ENCODE measurements at places on chromosomes 13 and 19.
A peak's percentile ranks its signal among the peaks of the same experiment; 100 is the strongest.

DNA sequence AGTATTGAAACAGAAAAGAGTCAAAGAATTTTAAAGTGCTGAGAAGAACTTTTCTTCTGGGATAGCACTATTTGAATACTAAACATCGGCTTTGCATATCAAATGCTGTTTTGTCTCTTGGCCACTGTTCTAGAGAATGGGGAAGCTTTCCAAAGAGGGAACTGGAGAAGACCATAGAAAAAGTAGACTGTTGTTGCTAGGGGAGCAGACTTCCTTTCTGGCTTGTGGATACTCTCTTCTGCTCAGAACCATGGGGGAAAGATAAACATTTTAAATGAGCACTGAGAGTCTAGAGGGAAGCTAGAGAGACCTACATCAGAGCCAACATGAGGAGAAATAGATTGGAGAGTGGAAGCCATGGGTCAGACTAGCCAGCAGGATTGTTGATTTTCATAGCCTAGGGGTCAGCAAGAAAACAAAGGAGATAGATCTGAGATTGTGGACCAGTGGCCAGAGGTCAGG, 315.7 kb downstream of the KCTD12 start:
- no peak for DNase-seq

- DNase-seq = peak; percentile 23
These were observed 21.2 kb upstream of the GTF3A start for GRCh38 chr13:27403203-27403678.

DNA sequence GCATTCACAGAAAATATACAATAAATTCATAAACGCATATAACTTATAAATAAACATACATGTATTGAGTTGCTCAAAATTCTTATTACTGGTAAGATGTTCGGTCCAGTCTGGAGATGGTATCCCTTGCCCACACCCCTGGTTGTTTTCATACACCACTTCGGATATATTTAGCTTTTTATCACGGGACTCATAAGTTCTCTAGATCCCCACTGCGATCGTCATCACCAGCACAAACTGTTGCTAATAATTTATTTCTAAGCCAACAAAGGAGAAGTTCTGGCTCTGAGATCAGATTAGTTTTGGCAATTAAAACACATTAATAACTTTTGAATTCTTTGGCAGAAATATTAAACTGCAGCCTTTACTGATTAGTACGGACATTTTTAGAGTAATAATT, 23.0 kb upstream of the SGCG start:
- DNase-seq = no peak

DNA sequence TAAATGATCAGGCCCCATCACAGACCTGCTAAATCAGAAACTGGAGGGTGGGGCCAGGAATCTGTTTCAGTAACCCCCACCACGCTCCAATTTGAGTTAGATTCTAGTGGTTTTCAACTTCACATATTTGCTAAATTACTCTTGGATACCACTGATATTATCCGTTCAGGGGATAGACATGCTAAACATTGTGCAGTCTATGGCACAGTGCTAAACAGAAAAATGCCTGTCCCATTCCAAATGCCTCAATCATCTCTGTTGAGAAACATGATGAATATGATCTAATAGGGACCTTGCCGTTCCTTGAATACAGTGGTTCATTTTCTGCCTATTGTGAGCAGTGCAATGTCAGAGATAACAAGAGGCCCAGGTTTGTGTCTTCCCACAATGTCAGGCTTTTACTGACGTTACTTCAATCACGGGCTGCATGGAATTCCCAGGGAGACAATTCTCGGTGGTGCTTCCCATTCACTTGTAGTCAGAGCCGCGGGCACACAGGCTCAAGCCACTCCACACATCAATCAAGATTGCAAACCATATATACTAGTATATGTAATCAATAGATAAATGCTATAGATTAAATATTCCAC, 52.7 kb downstream of the MYO16 start:
- DNase-seq = no peak

GRCh38 chr13:102838982-102839381, 6.8 kb upstream of the ERCC5 start:
- DNase-seq = no peak

GRCh38 chr13:98998831-98999638, 21.2 kb upstream of the DOCK9 start:
- DNase-seq = peak; percentile 68

DNA sequence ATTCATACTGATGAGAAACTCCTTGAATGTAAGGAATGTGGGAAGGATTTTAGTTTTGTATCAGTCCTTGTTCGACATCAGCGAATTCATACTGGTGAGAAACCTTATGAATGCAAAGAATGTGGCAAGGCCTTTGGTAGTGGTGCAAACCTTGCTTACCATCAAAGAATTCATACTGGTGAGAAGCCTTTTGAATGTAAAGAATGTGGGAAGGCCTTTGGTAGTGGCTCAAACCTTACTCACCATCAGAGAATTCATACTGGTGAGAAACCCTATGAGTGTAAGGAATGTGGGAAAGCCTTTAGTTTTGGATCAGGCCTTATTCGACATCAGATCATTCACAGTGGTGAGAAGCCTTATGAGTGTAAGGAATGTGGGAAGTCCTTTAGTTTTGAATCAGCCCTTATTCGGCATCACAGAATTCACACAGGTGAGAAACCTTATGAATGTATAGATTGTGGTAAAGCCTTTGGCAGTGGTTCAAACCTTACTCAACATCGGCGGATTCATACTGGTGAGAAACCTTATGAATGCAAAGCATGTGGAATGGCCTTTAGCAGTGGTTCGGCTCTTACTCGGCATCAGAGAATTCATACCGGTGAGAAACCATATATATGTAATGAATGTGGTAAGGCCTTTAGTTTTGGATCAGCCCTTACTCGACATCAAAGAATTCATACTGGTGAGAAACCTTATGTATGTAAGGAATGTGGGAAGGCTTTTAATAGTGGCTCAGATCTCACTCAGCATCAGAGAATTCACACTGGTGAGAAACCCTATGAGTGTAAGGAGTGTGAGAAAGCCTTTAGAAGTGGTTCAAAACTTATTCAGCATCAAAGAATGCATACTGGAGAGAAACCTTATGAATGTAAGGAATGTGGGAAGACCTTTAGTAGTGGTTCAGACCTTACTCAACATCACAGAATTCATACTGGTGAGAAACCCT, 26.6 kb downstream of the ZNF345 start:
- no peak for DNase-seq

GRCh38 chr19:28880735-28881401, 332.1 kb downstream of the UQCRFS1 start:
- no peak for DNase-seq

- peak; percentile 100 for DNase-seq
These were observed at the start of gene MZF1 for GRCh38 chr19:58572818-58573657. MZF1 (minus strand) TSS chr19:58573335; CDS start chr19:58571389, 1,946 bp downstream.

GRCh38 chr13:93039131-93039530, 187.5 kb upstream of the GPC6 start:
- no peak for DNase-seq

GRCh38 chr13:81393721-81394120, 1052.8 kb upstream of the SPRY2 start:
- DNase-seq = no peak

DNA sequence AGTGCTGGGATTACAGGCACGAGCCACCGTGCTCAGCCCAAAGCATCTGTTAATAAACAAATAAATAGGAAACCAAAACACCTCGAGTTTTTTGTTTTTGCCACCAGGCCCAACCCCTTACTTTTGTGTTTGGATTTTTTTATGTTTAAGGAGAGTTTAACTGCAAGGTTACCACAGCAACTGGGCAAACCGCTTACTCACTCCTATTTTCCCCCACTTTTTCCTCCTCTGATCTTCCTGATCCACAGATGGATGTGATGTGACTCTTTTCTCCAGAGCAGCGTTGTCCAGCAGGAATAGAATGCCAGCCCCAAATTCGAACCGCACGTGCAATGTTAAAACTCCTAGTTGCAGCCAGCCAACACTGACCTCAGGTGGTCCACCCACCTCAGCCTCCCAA, 2.1 kb upstream of the PNMA8B start:
- no peak for DNase-seq

GRCh38 chr13:72864142-72865011, 82.4 kb downstream of the PIBF1 start:
- DNase-seq = peak; percentile 63

DNA sequence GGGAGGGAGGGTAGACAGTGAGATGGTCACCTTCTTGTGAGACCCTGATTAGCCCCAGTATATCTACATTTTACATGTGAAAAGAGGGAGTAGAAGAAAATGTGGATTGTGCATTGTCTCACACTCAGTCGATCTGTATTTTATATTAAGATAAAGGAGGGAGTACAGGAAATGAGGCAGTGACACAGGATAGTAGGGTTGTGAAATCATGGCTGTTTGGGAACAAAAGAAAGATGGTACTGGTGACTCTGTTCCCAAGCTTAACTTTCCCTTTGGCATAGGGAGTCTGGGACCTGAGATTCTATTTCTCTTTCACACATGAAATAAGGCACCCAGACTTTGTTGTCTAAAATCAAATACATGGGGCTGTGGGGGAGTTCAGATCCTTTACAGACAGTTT, 194.7 kb downstream of the ABCC4 start:
- no peak for DNase-seq

- DNase-seq = no peak
These were observed 1115.4 kb downstream of the SLITRK1 start for GRCh38 chr13:82766732-82767321.

GRCh38 chr13:27822873-27823311, 30.6 kb downstream of the GSX1 start:
- DNase-seq = no peak

GRCh38 chr13:107028751-107029150, 460.8 kb upstream of the ARGLU1 start:
- no peak for DNase-seq

- DNase-seq = no peak
These were observed 13.7 kb downstream of the LILRA1 start for GRCh38 chr19:54606891-54607784.

DNA sequence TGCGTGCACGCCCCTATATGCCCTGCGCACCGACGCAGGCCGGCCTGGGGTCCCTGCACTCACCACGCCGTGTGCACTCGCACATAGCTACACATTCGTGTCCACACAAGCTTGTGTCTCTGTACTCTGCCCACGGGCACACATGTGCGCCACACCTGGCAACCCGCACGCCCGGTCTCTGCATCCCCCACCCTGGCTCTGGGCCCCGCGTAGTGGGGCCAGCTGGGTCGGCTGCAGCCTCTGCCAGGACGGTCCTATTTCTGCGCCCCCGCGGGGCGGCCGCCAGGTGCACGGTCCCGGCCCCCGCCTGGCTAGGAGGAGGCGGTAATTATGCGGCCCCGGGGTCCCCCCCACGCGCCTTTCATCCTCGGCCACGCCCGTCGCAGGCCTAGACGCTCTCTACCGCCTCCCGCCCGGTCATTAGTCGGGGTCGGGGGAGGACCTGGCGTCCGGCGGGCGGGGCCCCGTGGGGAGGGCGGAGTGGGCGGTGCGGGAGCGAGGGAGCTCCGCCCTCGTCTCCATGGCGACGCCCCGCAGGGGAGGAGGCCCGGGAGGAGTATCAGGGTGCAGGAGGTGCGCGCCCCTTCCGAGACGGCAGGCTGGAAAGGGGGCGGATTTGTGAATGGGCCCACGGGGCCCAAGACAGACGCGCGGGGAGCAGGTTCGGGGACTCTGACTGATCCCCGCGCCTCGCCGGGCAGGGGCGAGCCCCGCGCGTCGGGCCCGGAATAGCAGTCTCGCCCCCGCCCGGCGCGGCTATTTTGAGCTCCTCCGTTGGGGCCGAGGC, 2.8 kb upstream of the CIRBP start:
- peak; percentile 90 for DNase-seq

DNA sequence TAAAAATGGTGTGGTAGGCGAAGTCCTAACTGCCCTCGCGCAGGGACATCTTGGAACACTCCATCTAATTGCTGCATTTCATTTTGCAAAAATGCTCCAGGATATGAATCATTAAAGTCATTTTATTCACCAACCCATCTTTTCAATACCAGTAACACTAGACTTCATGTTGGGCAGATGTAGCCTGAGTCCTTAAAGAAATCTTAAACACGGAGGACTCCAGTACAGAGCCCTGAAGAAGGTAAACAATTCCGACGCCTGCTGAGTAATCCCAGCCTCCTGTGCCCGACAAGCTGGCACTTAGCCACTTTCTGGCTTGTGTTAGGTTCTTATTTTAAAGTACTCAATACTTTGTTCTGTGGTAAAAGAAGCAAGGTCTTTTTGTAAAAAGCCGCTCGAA, 58.0 kb upstream of the IRS2 start:
- DNase-seq = no peak

- DNase-seq = peak; percentile 79
These were observed at the start of gene ZNF610 for GRCh38 chr19:52336117-52336790. ZNF610 (plus strand) TSS chr19:52336243; CDS start chr19:52349173, 12,930 bp downstream.

GRCh38 chr19:38333245-38333644, 2.4 kb upstream of the CATSPERG start:
- DNase-seq = no peak

DNA sequence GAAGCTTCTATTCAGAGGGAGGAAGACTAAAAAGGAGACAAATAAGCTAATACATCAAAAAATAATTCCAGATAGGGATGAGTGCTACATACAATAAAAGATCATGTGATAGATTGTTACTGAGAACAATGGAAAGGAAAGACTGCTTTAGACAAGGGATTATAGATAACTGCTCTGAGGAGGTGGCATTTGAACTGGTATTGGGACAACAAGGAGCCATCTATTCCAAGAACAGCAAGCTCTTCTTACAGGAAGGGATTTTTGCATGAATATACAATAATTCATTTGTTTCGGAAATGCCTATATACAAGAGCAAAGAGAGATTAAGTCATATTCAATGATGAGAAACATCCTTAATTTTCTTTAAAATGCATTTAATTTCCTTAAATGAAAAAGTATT, 540.5 kb upstream of the KLF12 start:
- no peak for DNase-seq

- DNase-seq = no peak
These were observed 132.2 kb downstream of the FREM2 start for GRCh38 chr13:38819053-38819452.

GRCh38 chr13:66665991-66666390, 564.1 kb downstream of the PCDH9 start:
- DNase-seq = no peak

- DNase-seq = no peak
These were observed 1516.7 kb upstream of the PCDH20 start for GRCh38 chr13:62932256-62932883.

All from activated CD4-positive, alpha-beta T cell treated with anti-CD3 and anti-CD28 coated beads, Interleukin-2, amount 50 U/mL, for 16 hours (primary cell).